ENCODE measurements at places on chromosomes 12 and 14.

DNA sequence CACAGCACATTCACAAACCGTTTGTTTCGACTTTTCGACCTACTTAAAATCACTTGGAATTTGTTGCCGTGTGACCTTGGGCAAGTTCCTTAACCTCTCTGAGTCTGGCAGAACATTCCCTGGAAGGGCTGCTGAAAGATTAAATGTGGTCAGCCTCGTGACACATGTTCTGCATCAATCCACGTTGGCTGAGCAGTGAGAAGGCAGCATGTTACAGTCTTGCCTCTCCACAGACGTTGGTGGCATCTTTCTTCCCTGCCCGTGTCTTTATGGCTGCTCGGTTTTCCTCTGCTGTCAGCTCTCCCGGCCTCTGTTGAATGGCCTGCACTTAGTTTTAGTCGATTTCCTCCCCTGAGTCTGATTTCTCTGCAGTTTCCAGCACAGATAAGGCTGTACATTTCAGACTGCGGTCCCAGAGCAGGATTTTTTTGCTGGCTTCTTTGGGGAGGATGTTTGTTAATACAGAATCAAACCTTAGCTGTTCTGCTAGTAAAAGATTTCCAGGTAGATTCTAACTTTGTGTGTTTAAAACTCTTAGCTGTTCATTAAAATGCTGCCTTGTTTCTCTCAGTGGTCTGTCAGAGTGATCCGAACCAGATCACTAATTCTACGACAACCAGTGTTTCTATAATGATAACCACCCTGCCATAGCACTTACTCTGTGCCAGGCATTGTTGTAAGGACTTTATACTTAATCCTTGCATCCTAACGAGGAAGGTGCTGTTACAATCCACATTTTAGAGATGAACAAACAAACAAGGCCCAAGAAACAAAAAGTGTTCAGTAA is 217.1 kb downstream of the CHST11 start:
- no peak for DNase-seq

DNA sequence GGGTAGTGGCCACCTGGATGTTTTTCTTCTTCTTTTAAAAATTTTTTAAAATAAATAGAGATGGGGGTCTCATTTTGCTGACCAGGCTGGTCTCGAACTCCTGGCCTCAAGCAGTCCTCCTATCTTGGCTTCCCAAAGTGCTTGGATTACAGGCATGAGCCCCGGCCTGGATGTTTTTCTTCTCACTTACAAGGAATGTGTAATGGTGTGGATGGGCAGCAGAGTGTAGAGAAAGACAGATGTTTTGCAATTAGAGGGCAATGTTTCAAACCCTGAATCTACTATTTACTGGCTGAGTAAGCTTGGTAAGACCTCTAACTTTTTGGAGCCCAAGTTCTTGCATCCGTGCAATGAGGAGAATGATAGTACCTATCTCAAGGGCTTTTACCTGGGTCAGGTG is 48.1 kb downstream of the ADCK1 start:
- no peak for DNase-seq

GRCh38 chr12:128387811-128388422 is 120.9 kb downstream of the TMEM132C start:
- DNase-seq: no peak

DNA sequence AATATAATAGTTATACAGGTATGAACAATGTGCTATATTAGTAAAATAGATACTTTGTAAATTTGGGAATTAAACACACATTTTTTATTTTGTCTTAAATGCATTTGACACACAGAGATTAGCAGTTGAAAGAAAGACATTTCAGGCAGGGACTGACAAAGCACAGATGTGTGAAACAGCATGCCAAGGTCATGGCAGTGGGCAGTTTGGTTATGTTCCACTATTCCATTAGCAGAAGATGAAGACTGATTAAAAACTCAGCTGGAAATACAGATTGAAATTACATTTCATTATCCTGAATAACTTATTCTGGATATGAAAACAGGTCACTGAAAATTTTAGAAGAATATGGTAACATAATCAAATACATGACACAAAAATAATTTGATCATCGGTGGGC is 669.8 kb upstream of the LRFN5 start:
- DNase-seq: no peak

DNA sequence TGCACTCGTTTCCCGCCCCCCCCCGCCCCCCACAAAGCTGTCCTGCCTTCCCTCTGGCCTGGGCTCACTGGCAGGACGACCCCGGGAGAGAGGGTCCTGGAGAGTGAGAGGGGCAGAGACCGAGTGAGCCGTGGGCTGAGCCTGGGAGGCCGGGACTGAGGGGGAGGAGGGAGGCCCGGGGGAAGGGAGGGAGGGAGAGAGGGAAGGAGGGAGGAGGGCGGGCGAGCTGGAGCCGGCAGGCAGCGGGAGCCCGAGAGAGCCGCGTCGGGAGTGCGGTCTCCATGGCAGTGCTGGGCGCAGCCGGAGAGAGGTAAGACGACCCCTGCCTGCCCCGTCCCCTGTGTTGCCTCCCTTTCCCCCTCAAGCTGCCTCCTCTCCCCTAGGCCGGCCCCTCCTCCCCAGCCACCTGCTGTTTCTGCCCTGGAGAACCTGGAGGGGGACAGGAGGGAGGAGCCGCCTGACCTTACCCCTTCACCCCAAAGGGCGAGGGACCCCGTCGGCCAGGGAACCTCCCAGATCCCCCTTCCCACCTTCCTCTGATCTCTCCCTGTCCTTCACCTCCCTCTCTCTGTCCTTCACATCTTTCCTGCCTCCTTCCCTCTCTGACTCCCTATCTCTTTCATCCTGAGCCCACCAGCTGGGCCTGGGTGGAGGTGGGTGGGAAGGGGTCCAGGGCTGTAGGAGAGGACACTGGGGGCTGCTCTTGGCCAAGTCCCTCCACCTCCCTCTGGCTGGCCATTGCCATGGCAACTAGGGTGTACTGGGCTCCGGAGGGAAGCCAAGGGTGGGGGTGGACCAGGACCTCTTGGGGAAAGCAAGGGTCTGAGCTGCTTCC is at the start of gene GPR162:
TSS of gene GPR162 (plus strand) at position 231 of the 835 bp plus-strand sequence. CDS start 2,078 bp downstream, outside the sequence.
- DNase-seq: no peak

DNA sequence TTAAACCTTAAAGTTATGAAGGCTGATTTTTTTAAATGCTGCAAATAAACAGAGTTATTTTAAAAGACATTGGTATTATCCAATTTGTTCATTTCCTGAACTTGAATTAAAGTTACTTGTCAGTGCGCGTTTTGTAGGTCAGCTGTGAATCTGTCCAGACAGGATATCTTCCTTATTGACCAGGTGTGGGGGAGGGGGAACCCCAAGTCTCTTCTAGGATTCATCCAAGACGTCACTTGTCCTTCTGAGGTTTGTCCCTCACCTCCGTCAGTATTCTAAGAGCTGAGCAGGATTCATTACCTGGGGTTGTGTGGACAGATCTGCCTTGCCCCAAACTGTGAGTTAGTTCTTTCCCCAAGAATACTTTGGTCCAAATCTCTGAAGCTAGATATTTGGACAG is 8.8 kb upstream of the PRIMA1 start:
- DNase-seq: no peak

GRCh38 chr12:49902399-49903350 is 1.0 kb downstream of the FAIM2 start:
- no peak for DNase-seq

GRCh38 chr14:22403296-22403695 is 185.7 kb downstream of the DAD1 start:
- no peak for DNase-seq

DNA sequence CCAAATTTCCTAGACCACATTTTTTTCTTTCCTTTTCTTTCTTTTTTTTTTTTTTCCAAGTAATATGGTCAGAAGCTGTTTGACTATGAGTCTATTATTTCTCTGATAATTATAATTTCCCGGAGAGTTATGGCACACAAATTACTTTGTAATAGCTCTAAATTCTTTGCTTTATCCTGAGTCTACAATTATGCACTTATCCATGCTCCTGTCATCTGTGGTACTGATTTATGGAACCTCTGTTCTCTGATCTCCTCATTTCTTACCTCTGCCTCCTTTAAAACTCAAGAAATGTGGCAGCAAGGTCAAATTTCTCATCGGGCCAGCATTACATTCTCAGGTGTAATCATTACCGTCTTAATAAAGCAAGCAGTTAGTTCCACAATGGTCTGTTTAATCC is 282.1 kb downstream of the PAWR start:
- no peak for DNase-seq

- no peak for DNase-seq
Measured at GRCh38 chr12:68287106-68287505, 33.7 kb upstream of the IL22 start.

- no peak for DNase-seq
Measured at GRCh38 chr12:46628176-46628575, 197.6 kb downstream of the SLC38A4 start.

DNA sequence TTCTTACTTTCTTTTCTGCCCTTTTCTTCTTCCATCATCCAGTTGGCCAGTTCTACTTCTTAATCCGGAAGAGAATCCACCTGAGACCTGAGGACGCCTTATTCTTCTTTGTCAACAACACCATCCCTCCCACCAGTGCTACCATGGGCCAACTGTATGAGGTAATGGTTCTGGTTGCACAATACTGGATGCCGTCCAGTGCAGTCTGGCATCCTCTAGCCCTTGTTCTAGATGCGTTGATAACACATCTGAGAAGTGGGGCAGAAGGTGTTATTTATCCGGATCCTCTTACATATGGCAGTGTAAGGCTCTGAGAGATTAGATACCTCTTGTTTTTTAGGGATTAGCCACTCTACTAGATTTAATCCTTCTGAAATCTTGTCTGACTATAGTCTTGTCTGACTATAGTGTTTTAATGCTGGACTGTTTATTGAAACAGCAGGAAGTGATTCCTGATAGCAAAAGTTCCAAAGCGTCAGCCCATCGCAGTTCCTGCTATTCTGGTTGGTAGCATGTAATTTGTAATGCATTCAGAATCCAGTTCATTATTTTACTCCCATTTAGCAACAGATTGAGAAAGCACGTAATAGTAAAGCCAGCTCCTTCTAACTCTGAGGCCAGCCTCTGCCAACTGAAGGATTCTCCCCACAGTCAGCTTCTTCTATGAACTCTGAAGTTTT is 7.9 kb downstream of the GABARAPL1 start:
- DNase-seq: no peak

- DNase-seq: no peak
Measured at GRCh38 chr14:66039495-66039894, 446.7 kb upstream of the CCDC196 start.

GRCh38 chr14:45140661-45141187 is 5.0 kb downstream of the FANCM start:
- no peak for DNase-seq

DNA sequence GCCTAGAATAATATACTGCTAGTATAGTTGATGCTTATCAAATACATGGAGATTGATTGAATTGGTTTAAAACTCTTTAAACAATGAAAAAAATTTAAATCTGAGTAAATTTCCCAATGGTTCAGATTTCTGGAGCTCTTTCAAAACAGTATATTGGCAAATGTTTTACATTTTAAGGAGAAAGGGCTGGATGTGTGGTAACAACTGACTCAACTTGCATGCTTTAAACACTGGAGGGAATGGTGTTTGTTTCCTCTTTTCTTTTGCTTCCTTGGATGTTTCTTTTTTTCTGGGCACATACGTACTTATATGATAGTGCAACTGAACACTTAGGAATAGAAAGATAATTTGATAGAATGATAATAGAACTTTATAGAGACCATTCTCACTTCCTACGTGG is 73.8 kb upstream of the RFX4 start:
- no peak for DNase-seq

GRCh38 chr14:64771161-64771560 is 66.9 kb downstream of the PLEKHG3 start:
- DNase-seq: no peak

DNA sequence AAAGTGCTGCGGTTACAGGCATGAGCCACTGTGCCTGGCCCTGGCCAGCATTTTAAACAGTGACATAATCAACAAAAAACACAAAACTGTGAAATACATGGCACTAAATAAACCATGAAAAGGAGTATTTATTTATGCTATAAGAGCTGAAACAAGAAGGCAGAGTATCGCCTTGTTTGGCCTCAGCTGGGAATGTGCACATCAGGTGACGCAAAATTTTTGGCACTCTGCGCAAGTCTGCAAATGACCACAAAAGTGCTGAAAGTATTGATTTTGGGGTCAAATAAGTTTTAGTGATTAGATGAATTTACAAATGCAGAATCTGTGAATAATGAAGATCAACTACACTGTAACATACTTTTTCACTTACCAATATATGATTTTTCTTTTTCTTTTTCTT is 36.6 kb upstream of the NFKBIA start:
- no peak for DNase-seq

GRCh38 chr14:59310633-59311032 is 122.2 kb downstream of the DAAM1 start:
- no peak for DNase-seq

GRCh38 chr14:101103321-101103901 is 199.9 kb upstream of the RTL1 start:
- no peak for DNase-seq

DNA sequence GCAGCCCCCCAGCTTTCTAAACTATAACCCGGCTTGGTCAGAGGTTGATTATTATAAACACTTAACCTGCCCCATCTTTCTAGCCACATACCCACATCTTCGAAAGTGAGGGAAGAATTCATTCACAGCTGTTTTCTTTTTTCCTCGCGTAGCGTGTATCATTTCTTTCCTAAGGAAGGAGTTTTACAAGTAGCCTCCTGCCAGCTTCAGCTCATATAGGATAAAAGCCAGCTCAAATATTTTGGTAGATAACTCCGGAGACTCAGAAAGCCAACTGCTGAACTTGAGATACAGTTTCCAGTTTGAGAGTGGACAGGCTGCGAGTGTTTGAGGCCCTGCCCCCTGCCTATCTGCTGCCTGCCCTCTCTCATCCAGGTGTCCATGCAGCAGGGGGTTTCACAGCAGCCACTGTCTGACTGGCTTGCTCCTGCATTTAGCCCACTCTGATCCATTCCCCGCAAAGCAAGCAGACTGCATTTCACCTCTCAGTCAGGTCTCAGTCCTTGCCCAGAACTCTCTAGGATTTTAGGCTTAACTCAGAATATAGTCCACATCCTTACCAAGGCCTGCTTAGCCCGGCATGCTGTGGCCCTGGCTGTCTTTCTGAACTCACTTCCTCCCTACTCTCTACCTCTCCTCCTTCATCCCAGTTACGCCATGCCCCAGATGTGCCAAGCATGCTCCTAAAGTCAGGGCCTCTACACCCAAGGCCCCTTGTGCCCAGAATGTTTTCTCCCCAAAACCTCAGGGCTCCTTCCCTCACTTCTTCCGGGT is 46.9 kb downstream of the EVL start:
- DNase-seq: no peak

- no peak for DNase-seq
Measured at GRCh38 chr12:28110329-28110728, 79.9 kb upstream of the CCDC91 start.

- DNase-seq: no peak
Measured at GRCh38 chr14:76714470-76714869, 46.8 kb upstream of the VASH1 start.

GRCh38 chr14:97850466-97850865 is 1053.3 kb downstream of the VRK1 start:
- no peak for DNase-seq

- no peak for DNase-seq
Measured at GRCh38 chr14:102318781-102319276, 717 bp upstream of the ZNF839 start.

DNA sequence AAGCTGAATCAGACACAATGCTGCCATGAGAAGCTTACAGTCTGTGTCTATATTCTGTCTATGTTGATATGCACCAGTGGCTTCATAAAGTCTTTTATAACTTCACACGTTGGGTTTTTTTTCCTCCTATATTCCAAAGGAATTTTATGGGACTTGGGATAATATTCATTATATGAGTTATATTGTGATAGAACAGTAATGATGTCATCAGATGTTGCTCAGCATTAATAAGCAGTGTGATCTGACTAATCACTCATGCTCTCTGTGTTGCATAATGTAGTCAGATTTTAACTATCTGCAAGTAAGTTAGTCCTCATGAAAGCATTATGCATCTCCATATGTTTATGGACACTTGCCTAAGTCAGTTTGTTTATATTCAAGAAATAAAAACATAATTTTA is 159.6 kb downstream of the PLCZ1 start:
- DNase-seq: no peak
